ENCODE measurements at places on chromosomes 6 and 20.

DNA sequence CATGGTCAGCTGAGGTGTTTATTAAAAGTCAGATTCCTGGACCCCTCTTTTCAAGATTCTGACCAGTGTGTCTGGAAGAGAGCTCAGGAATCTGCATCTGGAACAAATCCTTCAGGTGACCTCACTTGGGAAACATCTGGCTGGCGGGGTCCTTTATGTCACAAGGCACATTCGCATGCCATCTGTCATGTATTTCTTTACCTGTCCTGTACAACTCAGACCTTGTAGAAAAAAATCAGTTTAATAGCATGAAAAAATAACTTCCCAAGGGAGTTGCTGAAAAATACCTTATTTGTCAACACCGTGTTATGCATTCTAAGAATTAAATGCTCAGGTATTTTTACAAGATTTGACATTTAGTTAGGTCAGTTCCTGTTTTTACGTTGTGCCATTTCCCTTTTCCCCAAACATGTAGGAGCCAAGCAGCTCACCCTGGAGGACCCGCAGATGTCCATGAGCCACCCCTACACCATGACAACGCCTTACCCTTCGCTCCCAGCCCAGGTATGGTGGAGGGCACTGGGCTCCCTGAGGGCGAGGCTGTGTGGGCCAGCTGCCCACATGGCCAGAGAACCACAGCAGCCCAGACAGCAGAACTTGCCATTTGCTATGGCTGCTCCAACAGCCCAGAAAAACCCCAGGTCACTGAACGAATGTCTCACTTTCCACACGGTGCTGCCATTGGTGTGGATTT, 4.0 kb downstream of the IRF4 start:
- DNase-seq = no peak

GRCh38 chr6:140858381-140858971, 1274.2 kb upstream of the GJE1 start:
- no peak for DNase-seq

DNA sequence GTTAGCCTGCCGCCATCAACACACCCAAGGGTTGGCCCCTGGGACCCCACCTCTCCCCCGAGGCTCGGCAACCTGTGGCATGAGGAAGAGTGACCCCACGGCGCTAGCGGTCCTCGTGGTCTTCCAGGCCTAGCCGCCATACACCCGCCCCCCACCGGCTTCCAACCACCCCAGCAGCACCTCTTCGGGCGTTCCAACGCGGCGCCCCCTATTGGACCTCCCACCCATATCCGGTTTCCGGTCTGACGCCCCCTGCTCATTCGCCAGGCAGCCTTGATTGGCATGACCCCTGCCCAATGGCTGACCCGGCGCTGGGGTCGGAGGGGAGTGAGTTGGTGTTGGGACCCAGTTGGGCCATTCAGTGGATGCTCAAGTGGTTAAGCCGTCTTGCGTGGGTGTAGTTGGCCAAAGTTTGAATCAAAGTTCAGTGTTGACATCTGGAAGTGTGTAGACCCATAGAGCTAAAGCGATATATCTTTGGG, at the start of gene GNAS-AS1:
GNAS-AS1 (minus strand) TSS at position 210 of the 482 bp plus-strand sequence.
- DNase-seq = peak; percentile 89

GRCh38 chr6:100633096-100633777, 168.5 kb upstream of the SIM1 start:
- no peak for DNase-seq

GRCh38 chr6:31568537-31568961, 3.5 kb upstream of the LTA start:
- DNase-seq = no peak

All from left forelimb (tissue), 1 donor.